ENCODE measurements at places on chromosomes 5 and 9. TPM values are rescaled to one million over a fixed set of nuclear protein-coding genes. Genes with fewer than 3 reads are reported as not detected.
A peak's percentile ranks its signal among the peaks of the same experiment; 100 is the strongest.

GRCh38 chr5:73188764-73189531 lies 16.0 kb downstream of the TMEM174 start:
- no peak for DNase-seq

DNA sequence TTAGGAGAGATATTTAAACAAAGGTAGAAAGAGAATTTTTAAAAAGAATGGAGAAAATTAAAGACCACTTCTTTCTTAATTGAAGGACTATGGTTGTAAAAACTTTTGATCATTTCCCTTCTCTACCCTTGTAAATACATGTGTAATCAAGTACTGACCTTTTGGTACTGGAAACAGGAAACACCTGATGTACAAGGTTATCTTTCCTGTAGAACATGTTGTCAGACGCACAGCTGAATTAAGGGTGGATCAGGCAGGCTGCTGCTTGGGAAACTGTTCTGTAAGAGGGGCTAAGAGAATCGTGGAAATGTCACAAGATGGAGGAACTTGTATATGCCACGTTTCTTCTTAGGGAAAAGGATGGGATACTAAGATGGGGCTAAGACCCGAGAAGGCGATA lies 341.6 kb downstream of the ZNF608 start:
- no peak for DNase-seq

DNA sequence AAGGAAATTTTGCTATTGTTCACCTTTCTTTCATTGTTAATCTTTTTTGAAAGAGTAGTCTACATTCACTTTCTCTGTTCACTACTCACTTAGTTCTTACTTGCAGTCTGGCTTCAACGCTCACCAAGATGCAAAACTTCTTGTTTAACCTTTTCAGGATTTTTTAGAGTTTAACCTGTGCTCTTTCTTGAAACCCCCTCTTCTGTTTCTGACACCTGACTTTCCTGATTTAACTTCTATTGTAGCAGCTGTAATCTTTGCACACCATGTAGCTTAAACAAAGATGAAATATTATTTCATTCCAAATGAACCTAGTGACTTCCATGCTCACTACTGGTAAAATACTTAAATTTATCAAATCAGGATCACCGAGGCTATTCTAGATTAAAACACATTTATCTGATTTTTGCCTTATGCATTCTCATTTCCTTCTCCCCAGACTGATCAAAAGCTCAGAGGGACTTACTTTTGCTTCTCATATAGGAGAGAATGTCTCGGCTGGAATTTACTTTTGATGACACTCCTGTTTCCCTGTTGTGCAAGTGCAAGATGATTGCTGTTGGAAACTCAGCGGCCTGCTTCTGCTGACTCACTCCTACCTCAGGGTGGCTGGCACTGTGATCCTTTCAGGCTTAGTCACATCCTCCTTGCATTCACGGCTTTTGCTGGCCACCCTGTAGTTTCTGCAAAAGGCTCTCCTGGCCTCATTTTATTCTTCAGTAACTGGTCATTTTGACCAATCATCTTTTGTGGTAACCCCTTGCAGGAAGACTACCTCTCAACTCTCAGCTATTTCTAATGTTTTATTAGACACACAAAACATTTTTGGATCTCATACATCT lies 109.3 kb upstream of the IFNE start:
- no peak for DNase-seq

GRCh38 chr5:122844136-122844909 lies 1.1 kb upstream of the SNX24 start:
- DNase-seq: peak; percentile 26

DNA sequence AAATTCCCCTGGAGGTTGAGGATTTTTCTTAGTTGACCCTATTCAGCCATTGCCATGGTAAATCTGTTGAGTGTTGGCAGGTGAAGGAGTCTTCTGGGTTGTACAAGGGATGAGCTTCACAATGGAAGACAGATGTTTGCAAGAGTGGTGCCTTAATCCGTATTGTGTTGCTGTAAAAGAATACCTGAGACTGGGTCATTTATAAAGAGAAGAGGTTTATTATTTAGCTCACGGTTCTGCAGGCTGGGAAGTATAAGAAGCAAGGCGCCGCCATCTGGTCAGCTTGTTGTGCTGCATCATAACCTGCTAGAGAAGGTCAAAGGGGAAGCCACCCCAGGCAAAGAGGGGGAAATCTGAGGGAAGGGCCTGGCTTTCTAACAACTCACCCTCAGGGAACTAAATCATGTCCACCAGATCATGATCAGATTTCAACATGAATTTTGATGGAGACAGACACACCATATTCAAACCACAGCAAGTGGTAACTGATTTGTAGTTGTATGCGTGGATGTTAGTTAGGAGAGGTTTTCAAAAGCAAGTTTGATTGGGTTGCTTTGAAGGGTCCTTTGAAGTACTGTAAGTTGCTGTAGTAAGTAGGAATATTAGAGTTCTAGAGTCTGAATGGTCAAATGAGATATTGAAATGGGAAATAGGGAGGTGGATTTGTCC lies 2.5 kb downstream of the TNPO1 start:
- DNase-seq: peak; percentile 39

DNA sequence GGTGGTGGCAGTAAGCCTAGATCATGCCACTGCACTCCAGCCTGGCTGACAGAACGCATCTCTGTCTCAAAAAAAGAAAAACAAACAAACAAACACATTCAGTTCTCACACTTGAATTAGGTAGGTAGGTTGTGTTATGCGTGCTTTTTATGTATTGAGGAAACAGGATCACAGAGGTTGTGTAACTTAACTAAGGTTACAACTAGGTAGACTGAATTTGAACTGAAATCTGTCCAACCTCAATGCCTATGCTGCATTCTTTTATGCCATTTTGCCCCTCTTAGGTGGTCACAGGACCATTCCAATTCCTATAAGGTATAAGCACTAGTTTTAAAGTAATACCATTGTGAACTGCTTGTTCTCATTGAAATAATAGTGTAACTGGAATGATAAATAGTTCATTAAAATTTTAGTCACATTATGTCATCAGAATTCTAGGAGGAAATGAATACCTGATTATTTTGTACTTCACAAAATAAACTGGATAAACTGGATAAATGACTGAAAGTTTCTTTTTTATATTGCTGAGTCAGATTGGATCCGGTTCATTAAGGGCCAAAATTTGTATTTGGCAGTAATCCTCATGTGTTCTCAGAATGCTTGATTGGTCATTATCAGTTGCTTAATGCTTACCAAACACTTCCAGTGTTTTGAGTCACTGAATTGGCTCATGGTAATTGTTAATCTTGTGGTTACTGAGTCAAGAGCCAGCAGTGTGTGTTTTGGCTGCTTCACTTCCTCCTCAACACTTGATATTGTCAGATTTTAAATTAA lies 7.1 kb downstream of the UBAP1 start:
- DNase-seq: no peak

DNA sequence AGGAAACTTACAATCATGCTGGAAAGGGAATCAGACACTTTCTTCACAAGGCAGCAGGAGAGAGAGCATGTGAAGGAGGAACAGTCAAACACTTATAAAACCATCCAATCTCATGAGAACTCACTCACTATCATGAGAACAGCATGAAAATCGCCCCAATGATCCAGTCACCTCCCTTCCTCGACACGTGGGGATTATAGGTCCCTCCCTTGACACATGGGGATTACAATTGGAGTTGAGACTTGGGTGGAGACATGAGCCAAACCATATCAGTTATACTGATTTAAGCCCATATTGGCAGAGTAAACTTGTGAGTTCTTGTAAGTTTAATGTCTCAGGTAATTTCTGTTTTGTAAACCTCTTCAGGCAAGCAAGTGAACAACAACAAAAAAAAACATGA lies 70.8 kb downstream of the ERAP1 start:
- no peak for DNase-seq

DNA sequence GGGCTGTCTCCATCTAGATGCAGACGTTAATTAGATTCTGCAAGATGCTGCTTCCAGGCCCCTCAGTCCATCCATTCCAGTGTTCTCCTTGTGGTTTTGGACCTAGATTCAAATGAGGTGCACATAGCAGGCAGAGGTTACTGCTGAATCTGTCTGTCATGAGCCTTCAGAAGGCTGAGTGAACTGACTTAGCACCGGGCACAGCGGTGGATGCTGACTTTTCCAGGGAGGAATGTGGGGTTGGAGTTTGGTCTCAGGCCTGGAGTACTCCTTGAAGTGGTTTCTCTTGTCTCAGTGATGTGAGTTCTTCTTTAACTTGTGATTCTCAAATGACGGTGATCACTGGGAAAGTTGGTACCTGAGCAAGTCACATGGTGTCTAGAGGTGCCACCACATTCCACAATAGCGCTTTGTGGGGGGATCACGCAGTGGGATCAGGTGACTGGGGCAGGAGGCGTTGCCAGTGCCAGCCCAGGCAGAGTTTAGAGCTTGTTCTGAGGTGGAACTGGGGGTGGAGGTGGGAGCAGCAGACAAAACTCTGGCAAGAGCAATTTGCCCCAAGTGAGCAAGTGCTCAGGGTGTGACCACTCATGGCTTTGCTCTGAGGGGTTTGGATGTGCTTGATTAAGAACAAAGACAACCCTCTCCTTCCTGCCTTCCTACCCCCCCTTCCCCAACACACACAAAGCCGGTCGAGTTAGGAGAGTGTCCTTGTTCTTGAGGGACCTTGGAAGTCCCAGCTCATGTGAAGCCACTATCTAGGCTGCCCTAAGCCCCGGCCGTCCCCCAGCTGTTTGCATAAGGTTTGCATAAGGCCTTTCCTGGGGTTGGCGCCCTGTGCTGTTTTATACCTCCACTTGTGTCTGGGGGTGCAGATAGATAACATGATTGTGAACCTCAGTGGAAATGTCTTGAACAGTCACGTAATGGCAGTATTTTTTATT lies 25.1 kb downstream of the JADE2 start:
- DNase-seq: no peak

The INSL6 gene
- total RNA-seq: not detected

DNA sequence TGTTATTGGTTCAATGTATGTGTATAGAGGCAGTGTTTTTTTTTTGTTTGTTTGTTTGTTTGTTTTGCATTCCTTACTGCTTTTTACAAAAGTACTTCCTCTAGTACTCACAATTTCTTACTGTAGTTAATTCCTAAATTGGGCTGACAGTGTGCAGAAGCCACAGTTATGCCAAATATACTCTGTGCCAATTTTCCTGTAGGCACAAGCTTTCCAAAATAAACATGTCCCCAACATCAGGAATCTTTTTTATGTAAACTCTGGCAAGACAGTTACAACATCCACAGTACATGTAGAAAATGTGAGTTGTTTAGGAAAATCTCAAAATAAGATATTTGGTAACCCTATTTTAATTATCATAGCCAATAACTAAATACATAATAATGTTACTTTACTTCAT lies 161.6 kb upstream of the TSLP start:
- no peak for DNase-seq

The RPS14 gene
- total RNA-seq: 1,744 TPM

GRCh38 chr5:181212934-181213333 lies 7.9 kb upstream of the TRIM7 start:
- no peak for DNase-seq

The FCN2 gene
- total RNA-seq: not detected

GRCh38 chr9:86891886-86892437 lies 55.3 kb downstream of the GAS1 start:
- no peak for DNase-seq

DNA sequence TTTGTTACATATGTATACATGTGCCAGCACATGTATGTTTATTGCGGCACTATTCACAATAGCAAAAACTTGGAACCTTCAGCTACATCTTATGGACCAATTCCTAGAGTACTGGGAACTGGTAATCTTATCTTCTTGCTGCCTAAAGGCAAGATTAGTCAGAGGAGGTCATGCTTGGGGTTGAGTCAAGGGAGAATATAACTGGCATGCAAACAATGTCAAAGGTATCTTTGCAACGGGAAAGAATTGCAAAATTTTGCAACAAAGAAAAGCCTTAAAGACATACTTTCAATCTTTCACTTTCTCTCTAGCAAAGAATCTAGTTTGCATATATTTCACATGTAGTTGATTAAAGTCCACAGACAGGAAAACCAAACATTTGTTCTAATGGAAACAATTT lies 145.2 kb downstream of the EDIL3 start:
- DNase-seq: no peak

The HAND1 gene
- total RNA-seq: not detected

DNA sequence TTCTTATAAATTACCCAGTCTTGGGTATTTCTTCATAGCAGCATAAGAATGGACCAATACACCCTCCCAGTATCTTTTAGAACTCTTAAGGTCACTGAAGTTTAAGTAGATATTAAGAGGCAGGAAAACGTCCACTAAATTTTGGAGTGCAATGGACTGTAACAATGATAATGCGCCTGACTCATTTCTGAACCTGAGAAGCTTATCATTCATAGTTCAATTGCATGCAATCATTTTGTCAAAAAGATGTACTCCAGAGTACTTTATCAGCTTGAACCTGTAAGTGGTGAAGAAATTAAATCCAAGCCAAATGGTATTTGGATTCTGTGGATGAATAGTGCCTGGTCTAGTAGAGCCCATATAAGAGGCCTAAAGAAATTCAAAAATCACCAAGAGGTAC lies 196.5 kb upstream of the CDH9 start:
- no peak for DNase-seq

GRCh38 chr9:134210511-134210907 lies 46.1 kb upstream of the RNU6ATAC start:
- no peak for DNase-seq

DNA sequence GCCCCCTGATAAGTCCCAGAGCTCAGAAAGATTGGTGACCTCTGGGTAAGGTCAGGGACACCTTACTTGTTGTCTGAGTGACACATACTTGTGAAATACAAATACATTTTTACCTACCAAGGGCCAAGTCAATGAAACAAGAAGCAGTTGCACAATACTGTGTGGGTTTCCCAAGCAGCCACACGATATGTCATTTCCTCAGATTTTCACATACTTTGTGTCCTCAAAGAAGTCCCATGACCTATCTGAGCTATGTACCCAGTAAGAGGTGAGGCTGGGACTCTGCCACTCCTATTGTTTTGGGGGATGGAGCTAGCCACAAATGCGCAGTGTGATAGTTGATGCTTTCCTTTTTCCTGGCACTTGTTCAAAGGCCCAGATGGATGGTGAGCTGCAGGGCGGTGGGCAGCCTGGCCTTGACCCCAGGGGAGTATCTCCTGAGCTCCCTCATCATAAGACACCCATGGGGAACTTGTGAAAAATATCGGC lies 4.8 kb upstream of the SLC25A51 start:
- no peak for DNase-seq

DNA sequence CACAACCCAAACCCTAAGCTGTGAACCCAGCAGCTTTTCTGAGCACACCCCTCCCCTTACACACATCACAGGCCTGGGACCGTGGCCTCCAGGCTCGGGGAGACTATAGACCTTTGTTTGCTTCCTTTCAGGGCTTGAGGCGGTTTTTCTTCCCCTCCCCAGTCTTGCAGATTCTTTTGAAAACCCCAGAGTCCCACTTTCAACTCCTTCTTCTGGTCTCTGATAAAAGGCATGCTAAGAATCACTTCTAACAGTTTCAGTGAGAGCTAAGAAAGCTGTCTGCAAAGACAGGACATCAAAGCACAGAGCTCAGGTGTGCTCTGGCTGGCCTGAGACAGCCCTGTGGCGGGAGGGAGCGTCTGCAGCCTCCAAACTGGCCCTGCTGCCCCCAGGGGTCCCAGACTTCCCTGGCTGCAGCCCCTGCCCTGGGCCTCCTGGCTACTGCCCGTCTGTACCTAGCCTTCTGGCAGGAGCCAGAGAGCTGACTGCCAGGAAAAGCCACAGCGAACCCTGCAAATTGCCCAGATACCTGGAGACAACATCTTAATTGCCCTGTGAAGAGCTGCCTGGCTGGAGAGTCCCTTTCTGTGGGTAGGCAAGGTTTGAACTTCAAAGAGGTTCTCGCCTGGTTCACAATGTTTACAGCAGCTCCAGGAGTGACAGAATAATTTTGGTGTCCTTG lies 138.9 kb downstream of the GADD45G start:
- no peak for DNase-seq

Data from natural killer cell (primary cell).